ENCODE measurements at places on chromosomes 2 and 18.

- DNase-seq: no peak
Observed at GRCh38 chr2:238786379-238786778, 61.5 kb upstream of the TWIST2 start.

DNA sequence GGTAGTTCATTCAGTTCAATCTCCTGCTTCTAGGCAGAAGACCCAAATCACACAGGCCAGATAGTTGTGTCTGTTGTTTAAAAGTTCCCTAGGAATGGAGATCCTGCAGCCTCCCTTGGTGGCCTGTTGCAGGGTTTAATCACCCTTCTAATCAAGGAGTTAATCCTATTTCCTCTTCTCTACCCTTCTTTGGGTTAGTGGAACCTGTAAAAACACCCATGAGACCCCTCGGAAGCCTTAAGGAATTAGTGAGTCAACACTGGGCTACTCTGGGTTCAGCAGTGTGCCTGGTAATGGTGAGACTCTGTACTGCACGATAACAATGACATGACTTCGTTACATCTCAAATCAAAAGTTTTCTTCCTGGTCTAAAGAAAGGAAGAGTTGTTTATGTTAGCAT is 217.6 kb upstream of the NRP2 start:
- DNase-seq: no peak

DNA sequence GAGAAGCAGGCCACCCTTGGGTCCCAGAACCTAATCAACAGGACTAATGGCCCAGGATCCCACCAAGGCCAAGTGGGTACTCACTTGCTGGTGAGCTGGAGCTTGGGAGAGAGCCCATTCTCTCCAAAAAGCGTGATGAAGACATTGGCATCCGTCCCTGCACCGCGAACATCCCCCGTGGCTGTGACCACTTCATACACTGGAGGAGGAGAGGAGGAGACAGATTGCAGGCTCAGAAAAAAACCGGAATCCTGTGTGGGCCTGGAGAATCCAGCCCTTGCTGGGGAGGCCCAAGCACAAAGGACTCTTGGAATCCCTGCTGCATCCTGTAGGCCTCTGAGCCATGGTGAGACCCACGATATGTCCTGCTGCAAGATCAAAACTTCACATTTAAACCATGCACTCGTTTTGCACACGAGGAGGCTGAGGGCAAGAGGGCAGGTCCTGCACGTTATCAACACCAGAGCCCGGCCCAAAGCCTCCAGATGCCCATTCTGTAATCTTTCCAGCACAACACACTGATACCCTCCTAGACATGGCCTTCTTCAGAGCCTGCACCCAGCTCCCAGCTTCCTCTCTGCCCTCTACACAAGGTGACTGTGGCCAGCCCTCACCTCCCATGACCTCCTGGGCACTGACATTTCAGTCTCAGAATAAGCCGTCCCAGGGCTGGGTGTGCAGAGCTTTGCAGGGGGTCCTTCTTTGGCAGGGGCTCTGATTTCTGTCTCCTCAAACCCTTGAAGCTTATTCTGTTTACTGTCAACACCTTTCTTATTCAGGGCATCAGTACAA is 7.8 kb downstream of the LOXHD1 start:
- no peak for DNase-seq

DNA sequence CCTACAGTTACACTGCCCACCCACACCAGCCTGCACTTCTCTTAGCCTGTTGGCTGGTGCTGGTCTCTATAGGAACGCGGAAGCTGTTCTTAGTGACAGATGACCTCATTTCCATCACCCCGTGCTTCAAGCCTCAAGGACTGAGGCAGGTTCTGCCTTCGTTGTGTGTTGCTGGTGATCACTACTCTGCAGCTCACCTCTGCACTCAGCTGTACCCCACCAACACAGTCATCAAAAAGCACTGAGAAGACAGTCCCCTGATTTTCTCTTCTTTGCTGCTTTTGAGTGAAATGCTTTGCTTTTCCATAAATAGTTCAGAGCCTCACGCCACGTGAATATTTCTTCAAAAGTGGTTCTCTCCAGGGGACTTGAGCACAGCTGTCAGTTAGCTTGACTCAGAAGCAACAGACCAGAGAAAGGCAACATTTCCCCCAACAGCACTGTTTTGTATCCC is 225.7 kb upstream of the CCDC150 start:
- DNase-seq: peak; percentile 83

- DNase-seq: no peak
Observed at GRCh38 chr2:62055724-62056336, 140.1 kb upstream of the B3GNT2 start.

DNA sequence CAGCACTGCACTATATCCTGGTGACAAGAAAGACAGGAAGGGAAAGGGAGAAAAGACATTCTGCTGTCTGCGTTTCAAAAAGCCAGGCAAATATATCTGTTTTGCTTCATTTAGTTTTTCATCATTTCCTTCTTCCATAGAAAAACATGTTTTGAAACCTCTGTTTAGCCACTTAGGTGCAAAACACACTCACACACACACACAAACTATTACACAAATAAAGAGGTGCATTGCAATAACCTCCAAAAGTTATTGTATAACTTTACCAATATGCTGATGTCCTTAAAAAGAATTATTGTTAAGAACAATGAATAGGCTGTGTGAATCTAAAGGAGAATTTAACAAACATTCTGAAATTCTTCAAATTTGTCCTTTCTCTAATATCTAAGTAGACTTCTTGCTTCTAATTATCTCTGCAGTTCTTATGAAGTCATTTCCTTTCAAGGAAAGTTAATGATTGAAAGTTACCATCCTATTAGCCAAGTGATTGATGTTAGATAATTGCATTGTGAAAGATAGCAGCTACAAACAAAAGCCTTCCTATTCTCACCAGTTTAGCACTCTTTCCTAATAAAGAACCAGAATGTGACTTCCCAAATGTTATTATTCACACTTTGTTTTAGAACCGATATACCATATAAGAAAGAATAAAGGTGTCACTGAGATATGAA is 516.7 kb downstream of the KCNJ3 start:
- no peak for DNase-seq

DNA sequence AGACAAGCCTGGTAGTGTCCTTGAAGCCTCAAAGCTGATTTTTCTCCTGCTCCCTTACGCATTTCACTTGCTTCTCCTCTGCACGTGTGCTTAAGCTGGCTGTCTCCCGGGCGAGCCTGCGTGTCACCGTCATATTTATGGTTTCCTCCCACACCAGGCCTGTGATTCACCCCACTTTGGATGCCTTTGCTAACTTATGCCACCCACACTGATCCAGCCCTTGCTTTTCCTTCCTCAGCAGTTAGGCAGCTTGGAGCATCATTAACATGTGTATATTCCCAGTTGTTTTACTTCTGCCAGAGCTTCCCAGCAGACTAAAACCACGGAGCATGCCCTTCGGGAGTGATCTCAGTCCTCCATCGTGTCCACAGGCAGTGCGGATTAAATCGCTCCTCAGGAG is 2.2 kb downstream of the ST3GAL5 start:
- DNase-seq: peak; percentile 6

- no peak for DNase-seq
Observed at GRCh38 chr2:62643100-62643471, 62.4 kb upstream of the EHBP1 start.

GRCh38 chr2:119204525-119204924 is 19.1 kb upstream of the STEAP3 start:
- DNase-seq: no peak

GRCh38 chr2:54076586-54076985 is 38.8 kb upstream of the ACYP2 start:
- no peak for DNase-seq

DNA sequence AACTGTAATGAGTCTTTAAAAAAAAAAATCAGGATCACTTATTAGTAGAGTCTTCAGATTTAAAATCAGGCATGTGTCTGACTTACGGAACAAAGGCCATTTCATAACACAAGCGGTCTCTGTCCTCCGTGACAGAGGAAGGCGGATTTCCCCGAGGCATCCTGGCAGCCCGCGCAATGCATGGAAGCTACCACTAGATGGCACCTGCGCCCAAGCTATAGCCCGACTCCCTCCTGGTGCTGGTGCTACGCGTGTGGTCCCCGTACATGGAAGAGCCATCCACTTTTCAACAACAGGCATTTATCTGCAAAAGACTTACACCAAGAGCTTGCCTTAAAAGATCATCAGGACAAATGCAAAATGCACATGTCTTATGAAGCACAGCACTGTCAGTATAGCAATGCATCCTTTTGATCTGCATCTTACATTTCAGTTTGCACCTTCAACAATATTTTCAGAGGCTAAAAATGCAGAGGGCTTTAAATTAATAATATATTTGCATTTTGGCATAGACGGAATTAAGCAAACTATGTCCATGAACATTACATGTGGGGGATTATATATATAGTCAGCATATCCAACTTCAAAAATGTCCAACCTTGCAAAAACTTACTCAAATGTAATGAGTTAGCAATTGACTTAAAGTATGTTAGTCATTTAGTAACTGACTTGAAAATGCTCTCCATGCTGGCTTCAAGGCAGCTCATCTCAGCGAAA is 96.0 kb downstream of the ZNF516 start:
- peak; percentile 93 for DNase-seq

DNA sequence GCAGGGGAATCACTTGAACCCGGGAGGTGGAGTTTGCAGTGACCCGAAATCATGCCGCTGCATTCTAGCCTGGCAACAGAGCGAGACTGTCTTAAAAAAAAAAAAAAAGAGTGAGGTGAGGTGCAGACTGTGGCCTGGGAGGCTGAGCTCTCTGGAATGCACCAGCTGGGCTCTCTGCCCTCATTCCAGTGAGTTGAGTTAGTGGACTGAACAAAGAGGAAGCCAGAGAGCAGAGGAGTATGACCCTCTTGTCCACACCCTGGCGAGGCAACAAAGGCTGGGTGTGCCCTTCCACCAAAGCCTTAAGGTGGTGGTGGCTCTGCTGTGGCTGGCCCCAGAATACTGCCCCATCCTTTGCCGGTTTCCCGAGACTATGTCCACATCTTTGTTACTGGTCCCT is 71.3 kb upstream of the ACKR3 start:
- DNase-seq: no peak

- no peak for DNase-seq
Observed at GRCh38 chr2:7190587-7191324, 273.5 kb downstream of the RNF144A start.

DNA sequence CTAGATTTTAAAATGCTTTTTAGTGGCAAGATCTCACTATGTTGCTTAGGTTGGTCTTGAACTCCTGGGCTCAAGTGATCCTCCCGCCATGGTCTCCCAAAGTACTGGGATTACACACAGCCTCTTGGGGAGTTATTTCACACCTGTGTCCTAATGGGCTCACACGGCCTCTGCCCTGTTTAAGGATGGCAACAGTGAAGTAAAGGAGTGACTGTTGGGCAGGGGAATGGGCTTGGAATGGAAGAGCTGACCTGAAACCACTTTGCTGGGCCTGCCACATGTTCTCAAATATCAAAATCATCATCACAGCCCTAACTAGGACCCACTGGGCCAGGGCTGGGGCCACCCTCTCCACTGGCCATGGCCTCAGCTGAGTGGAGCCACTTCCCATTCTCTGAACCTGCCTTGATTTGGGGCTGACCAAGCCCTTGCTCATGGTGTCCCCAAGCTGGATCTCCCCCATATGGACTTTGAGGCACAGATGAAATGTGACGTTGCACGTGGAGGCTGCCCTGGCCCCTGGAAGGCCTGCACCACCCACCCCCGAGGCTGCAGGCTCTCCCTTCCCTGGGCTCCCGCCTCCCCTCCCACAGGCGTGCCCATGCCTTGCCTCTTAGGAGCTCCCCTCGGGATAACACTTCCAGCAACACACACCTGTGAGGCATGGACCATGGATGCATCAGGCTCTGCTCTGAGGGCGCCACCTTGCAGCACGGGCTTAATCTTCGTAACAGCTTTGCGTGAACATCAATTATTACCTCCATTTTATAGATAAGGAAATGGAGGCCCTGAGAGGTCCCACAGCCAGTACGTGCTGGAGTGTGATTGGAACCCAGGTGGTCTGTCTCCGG is 71.8 kb upstream of the SMAD7 start:
- DNase-seq: no peak

- no peak for DNase-seq
Observed at GRCh38 chr2:192645811-192646598, 451.3 kb upstream of the TMEFF2 start.

DNA sequence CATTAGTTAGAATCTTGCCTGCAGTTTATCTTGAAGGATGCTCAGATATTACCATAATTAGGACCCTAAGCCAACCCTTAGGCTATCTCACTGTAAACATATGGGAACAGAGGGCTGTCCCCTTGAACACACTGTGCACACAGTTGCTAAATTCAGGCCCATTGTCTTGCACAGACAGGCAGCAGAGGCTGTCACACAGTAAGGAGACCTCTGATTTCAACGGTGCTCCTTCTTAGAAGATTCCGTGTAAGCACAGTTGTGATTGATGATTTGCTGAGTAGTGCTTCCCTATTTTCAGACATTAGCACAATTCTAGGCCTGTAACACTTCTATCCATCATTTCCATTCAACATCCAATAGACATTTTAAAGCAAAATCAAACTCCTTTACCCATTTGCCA is 108.0 kb downstream of the RNF152 start:
- DNase-seq: peak; percentile 36

- no peak for DNase-seq
Observed at GRCh38 chr2:182831101-182831500, 35.3 kb downstream of the FRZB start.

- no peak for DNase-seq
Observed at GRCh38 chr2:235095569-235095968, 143.8 kb downstream of the SH3BP4 start.

DNA sequence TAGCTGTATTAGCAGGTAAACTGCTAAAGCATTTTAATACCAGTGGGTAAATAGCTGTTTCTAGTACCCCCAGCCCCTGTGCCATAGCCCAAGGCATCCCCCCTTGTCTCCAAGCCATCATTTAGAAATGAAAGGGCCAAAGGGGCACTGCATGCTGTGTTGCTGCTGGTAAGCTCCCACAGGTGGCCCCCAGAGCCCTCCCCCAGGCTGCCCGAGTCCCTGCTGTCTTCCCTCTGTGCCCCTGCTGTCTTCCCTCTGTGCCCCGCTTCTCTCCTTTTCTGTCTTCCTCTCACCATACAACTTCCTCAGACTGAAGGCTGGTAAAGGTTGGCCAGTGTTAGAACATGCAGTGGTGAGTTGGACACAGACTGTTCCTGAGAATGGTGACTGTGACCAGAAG is 42.1 kb downstream of the ZAP70 start:
- DNase-seq: no peak

GRCh38 chr2:54597153-54597848 is 126.2 kb upstream of the EML6 start:
- no peak for DNase-seq

DNA sequence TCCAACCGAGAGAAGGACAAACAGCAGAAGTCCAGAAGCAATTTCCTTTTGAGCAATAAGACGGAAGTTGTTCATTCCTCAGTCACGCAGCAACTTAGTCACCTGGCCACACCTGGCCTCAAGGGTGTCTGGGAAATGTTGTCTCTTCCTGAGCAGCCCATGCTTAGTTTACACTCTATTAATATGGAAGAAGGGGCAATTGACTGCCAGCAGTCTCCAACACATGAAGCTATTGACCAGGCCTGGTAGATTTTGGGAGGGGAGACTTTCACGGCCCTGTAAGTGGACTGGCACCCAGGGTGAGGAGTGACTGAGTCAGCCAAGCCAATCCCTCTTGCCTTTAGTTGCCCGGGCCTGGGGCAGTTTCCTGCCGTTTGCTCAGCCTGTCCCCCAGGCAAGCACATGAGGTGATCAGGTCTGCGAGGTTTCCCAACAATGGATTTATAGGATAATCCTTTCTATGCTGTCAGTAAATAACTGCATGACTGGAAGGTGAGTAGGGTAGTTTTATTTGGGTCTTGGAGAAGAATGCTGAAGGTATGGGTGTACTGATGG is 43.8 kb upstream of the PPP4R1 start:
- no peak for DNase-seq

GRCh38 chr2:233740870-233741269 is 12.0 kb downstream of the UGT1A3 start:
- no peak for DNase-seq

- no peak for DNase-seq
Observed at GRCh38 chr2:168602846-168603401, 146.9 kb downstream of the CERS6 start.
